Neural crest cell (in vitro differentiated cells): ENCODE measurements at places on chromosomes 7 and 10. TPM values are rescaled to one million over a fixed set of nuclear protein-coding genes. Genes with fewer than 3 reads are reported as not detected.

Gene NOS3
- 6.1 and 7.4 TPM in 2 replicates for total RNA-seq

Gene FOXI2
- not detected in 2 replicates for total RNA-seq

Gene METTL2B
- 50.5 and 51.5 TPM in 2 replicates for total RNA-seq

Gene CXCL12
- 3.6 and 4.0 TPM in 2 replicates for total RNA-seq

Gene CALHM1
- total RNA-seq = not detected in 2 replicates

- H3K4me1 ChIP-seq = no peaks in the 10 kb centered on the region
- DNase-seq = no peak
- H3K36me3 ChIP-seq = no peaks in the 10 kb centered on the region
- H3K4me3 ChIP-seq = no peak overlapping the region
Observed at GRCh38 chr7:28397141-28397540, 15.2 kb upstream of the CREB5 start.

GRCh38 chr10:24777196-24777595, 53.5 kb upstream of the ARHGAP21 start:
- no peak overlapping the region for H3K27ac ChIP-seq
- no peak for DNase-seq
- H3K36me3 ChIP-seq = no peaks in the 10 kb centered on the region
- H3K27me3 ChIP-seq = no peaks in the 10 kb centered on the region
- H3K4me1 ChIP-seq = no peaks in the 10 kb centered on the region

- no peaks in the 10 kb centered on the region for H3K4me1 ChIP-seq
- DNase-seq = no peak
- no peak overlapping the region for H3K27ac ChIP-seq
- H3K27me3 ChIP-seq = no peaks in the 10 kb centered on the region
- no peak overlapping the region for H3K4me3 ChIP-seq
Observed at GRCh38 chr7:867406-868188, 8.8 kb upstream of the GET4 start.

GRCh38 chr7:35649711-35650110, 45.2 kb downstream of the HERPUD2 start:
- no peak for DNase-seq
- H3K36me3 ChIP-seq = peaks cover 32% of the 10 kb centered on the region
- no peak overlapping the region for H3K27ac ChIP-seq
- peaks cover 14% of the 10 kb centered on the region for H3K4me1 ChIP-seq
- no peaks in the 10 kb centered on the region for H3K27me3 ChIP-seq

- H3K4me3 ChIP-seq = no peak overlapping the region
- DNase-seq = no peak
- H3K36me3 ChIP-seq = no peaks in the 10 kb centered on the region
- no peaks in the 10 kb centered on the region for H3K27me3 ChIP-seq
Observed at GRCh38 chr10:42986633-42987032, 90.2 kb upstream of the RET start.

- H3K36me3 ChIP-seq = no peaks in the 10 kb centered on the region
- no peak overlapping the region for H3K27ac ChIP-seq
- H3K4me3 ChIP-seq = no peak overlapping the region
- H3K27me3 ChIP-seq = no peaks in the 10 kb centered on the region
- peaks cover 23% of the 10 kb centered on the region for H3K4me1 ChIP-seq
Observed at GRCh38 chr7:66257481-66257880, 52.3 kb downstream of the TPST1 start.

DNA sequence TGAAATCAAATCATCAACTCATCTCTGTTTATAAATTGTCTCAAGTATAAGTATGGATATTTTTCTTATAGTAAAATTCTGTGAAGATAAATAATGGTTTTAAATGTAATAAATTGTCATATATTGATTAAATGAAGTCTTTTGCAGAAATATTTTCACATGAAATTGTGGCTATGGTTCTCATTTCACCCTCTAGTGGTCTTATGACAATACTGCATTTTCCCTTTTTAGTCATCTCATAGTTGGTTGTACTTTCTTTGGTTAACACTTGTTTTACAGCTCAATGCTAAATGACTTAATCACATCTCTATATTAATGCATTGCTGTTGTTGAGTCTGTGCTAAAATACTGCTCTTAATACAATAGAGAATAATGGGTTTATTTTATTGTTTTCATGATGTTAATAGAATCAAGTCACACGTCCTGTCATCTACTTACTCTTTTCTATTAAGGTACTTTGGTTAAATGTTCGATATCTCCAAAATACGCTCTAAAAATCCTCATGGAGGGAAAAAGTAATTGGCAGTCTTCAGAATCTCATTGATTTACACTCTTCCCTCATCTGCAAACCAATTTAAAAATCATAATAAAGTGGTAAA, 38.0 kb upstream of the CACNA2D1 start:
- no peak for DNase-seq
- peaks cover 3% of the 10 kb centered on the region for H3K27me3 ChIP-seq
- H3K27ac ChIP-seq = no peak overlapping the region
- H3K36me3 ChIP-seq = no peaks in the 10 kb centered on the region

- no peaks in the 10 kb centered on the region for H3K36me3 ChIP-seq
- H3K27me3 ChIP-seq = no peaks in the 10 kb centered on the region
- no peak overlapping the region for H3K27ac ChIP-seq
- no peaks in the 10 kb centered on the region for H3K4me1 ChIP-seq
Observed at GRCh38 chr7:24441314-24442027, 131.8 kb upstream of the PALS2 start.

- H3K4me1 ChIP-seq = peaks cover 24% of the 10 kb centered on the region
- no peak for DNase-seq
- peaks cover 7% of the 10 kb centered on the region for H3K36me3 ChIP-seq
- no peaks in the 10 kb centered on the region for H3K27me3 ChIP-seq
Observed at GRCh38 chr7:140551355-140552239, 72.3 kb upstream of the MKRN1 start.
